NCI-H187 (cell line): ENCODE measurements at places on chromosomes 3 and 15.

DNA sequence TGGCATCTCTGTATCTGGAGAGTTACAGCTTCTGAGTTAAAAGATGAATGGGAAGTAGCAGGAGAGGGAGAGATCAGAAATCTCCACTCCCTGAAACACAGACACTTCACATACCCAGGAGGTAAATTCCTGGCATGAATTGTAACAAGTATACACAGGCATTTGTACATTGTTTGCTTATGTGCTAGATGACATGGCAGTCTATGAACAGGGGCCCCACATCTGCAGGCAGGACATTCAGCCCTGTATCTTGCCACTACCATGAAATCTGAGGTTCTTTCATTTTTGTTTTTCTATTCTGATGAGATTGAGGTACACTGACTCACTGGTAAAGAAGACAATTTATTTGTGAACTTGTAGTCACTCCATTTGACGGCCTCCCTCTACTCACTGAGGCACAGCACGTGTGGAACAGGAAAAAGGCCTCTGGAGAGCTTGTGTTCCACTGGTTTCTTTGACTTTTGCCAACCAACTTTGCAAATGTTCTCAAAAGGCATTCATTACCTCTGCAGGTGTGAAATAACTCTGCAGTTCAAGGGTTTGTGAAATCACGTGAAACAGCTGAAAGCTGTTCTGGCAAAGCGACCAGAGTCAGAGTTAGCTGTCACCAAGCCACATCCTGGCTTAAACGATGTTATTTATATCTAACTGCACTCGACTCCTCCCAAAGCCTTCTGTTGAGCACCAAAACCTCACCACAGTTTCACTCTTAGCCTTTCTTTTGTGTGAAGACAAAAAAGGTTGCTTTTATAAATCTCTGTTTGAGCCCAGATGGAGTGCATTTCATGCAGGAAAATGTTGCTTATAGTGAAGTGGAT, 401.3 kb upstream of the CFAP20DC start:
- no peak for DNase-seq

GRCh38 chr3:37853691-37854413, 7.8 kb upstream of the CTDSPL start:
- DNase-seq, result no peak

- DNase-seq, result no peak
Measured at GRCh38 chr3:148280623-148281242, 417.0 kb upstream of the AGTR1 start.

DNA sequence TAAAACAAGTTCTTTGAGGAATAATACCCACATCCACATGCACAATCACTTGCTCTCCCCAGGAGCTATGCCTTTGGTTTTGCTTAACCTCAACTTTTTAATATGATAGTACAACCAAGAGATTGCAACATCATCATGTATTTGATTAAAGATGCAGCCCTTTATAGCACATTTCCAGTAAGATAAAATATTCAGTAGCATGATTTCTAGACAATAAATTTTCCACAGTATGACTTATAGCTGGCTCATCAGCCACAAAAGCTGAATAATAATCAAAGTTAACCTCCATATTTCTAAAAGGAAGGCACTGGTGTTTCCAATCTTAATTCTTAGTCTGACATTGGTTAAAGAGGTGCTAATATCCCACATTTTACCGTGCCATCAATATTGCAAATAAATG, 622.5 kb downstream of the TBL1XR1 start:
- no peak for DNase-seq

GRCh38 chr3:72306800-72307341, 521.9 kb upstream of the PROK2 start:
- DNase-seq, result peak; percentile 31

- DNase-seq, result no peak
Measured at GRCh38 chr15:39851500-39852092, 68.5 kb downstream of the GPR176 start.

DNA sequence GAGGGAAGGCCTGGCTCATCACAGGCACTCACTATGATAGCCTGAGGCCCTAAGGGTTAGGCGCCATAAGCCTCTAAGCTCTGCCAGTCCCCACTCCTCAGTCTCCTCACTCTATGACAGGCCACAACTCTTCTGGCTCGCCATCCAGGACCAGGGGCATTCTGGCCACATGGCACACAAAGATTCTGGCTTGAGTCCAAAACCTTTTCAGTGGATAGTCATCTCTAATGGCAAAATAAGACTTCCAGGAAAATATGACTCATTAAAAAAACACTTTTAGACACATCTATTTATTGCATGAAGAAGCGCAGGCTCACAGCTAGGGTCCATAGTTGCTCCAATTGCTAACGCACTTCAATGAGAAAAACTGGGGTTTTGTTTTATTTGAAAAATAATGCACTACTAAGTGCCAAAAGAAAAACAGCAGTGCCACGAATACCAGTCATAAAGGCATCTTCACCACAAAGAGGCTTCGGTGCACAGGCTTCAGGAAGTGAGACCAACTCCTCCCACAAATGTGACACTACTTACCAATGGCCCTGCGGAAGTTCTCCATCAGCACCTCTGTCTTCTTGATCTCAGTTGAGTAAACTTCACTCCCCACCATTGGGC, 11.1 kb downstream of the RUVBL1 start:
- no peak for DNase-seq

GRCh38 chr3:115623044-115623868, at the start of gene GAP43:
Gene GAP43 (plus strand): TSS chr3:115623510. CDS start chr3:115623690, 180 bp downstream.
- DNase-seq, result no peak

DNA sequence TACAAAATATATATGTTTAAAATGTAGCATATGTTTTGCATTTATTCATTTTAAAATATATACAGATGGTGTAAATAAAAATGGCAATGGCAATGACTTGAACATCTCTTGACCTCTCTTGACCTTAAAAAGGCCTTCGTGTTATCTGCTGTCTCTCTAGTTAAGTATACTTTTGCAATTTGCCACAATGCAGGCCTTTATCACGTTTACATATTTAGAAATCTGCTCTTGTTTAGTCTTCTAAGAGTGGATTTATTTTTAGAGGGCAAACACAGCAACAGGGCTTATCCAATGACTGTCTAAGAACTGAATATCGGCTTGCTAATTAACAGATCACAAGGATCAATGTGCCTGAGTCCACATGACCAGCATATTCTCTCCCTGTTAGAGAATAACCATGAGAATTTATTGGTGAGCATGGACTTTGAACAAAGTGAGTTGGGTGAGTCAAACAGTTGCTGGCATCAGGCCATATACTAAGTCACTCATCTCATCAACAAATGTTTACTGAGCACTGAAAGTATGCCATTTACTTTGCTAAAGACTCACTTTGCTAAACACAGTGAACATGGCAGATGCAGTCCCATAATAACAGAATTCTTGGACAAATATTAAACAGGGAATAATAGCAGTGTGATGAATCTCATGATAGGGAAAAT, 48.2 kb downstream of the MDFIC2 start:
- no peak for DNase-seq

- no peak for DNase-seq
Measured at GRCh38 chr3:32865383-32865782, 47.6 kb downstream of the TRIM71 start.

GRCh38 chr15:37094915-37095711, 5.2 kb downstream of the MEIS2 start:
- DNase-seq, result no peak

GRCh38 chr3:99253963-99254355, 352.5 kb upstream of the DCBLD2 start:
- DNase-seq, result no peak

DNA sequence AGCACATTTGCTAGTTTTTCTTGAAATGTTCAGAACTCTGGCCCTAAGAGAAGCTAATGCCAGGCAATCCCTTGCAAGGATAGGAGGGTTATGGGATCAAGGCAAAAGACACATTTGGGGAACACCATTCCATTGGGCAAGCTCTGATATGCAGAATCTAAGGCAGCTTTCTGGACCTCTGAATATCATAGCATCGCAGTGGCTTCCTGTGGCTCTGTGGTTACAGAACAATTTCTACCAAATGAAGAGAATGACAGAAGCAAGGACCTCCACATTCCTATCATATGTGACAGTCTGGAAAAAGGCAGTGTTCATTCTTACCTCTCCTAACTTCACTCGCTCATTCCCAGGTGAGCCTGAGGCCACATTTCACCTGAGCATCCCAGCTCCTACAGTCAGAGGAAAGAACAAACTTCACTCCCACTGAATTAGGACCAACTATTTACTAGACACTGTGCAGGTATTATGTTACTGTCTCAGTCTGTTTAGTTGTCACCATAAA, 836.1 kb upstream of the CFAP20DC start:
- DNase-seq, result no peak

DNA sequence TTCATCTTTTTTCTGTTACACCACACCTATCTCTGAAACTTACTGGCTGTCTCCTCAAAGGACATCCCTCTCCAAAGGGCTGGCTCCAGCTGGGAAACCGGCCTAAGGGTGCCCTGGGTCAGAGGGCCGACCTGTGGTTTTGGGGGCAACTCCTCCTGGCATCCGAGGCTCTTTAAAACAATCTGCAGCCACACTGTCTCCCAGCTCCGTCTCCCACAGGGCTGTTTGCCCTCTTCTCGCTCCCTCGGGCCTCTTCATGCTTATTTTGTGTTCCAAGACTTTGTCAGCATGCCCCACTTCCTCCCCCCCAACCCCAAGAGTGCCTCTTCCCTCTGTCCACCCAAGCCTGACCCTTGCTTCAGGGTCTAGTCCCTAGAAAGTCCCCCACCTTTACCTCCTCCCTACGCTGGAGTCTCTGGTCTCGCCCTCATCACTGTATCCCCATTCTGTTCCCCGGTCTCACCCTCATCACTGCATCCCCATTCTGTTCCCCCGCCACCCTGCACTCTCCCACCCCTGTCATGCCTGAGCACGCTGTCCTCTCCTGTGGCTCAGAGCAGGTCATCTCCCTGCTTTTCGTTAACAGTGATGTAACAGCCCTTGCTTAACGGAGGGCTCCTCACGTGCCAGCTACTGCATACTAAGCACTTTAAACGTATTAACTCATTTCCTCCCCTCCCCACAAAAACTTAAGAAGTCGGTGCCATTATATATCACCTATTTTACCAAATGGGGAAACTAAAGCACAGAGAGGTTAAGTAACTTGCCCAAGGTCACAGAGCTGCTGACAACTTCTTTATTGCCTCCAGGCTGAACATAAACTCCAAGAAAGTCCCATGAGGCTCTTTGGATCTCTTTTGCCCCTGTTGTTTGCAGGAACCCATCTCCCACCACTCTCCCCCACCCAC, 1.1 kb upstream of the CSK start:
- no peak for DNase-seq

DNA sequence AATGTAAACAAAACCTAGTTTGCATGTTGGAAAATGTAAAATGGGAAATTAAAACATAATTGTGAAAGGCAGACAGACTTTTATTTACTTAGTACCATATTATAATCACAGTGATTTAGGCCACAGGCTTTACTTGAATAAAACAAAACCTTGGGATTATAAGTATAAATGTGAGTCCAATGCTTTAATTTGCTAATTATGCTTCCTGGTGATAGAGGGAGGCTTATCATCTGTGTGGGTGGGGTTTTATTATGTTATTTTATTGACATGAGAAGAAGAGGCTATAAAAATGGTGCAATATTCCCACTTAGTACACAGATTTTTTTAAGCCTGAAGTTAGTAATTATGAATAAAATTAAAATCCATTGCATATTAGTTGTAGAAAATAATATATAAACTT, 248.3 kb upstream of the TBL1XR1 start:
- no peak for DNase-seq

DNA sequence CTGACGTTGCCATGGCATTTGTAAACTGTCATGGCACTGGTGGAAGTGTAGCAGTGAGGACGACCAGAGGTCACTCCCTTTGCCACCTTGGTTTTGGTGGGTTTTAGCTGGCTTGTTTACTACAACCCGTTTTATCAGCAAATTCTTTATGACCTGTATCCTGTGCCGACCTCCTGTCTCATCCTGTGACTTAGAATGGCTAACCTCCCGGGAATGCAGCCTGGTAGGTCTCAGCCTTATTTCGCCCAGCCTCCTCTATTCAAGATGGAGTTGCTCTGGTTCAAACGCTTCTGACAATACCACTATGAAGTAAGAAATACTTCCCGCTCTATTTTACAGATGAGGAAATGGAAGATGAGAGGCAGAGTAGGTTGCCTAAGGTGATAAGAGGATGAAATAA, 16.6 kb downstream of the PAQR9 start:
- DNase-seq, result no peak

- DNase-seq, result no peak
Measured at GRCh38 chr15:87575896-87576473, 680.6 kb downstream of the NTRK3 start.
